H9 (cell line): ENCODE measurements at places on chromosomes 2 and 18. TPM values are rescaled to one million over a fixed set of nuclear protein-coding genes. Genes with fewer than 3 reads are reported as not detected.
A peak's percentile ranks its signal among the peaks of the same experiment; 100 is the strongest.

DNA sequence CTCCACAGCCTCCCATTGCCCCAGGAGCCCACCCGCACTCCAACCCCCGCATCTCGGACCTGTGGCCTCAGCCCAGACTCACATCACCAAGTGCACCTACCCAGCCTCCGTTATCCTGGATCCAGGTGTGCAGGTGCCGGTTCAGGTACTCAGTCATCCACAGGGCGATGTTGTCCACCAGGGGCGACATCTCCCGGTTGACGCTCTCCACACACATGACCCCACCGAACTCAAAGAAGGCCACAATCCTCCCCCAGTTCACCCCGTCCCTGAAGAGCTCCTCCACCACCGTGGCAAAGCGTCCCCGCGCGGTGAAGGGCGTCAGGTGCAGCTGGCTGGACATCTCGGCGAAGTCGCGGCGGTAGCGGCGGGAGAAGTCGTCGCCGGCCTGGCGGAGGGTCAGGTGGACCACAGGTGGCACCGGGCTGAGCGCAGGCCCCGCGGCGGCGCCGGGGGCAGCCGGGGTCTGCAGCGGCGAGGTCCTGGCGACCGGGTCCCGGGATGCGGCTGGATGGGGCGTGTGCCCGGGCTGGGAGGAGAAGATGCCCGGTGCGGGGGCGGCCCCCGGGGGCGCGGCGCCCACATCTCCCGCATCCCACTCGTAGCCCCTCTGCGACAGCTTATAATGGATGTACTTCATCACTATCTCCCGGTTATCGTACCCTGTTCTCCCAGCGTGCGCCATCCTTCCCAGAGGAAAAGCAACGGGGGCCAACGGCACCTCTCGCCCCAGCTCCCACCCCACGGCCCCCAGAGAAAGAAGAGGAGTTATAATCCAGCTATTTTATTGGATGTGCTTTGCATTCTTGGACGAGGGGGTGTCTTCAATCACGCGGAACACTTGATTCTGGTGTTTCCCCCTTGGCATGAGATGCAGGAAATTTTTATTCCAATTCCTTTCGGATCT is 1.3 kb downstream of the BCL2 start:
- peak; percentile 85 for DNase-seq

- DNase-seq, result no peak
These were observed 605.6 kb upstream of the SLC39A10 start for GRCh38 chr2:195051401-195051800.

- DNase-seq, result no peak
These were observed 14.2 kb upstream of the ANKRD44 start for GRCh38 chr2:197324801-197325200.

- DNase-seq, result no peak
These were observed 176.5 kb downstream of the FAM210A start for GRCh38 chr18:13549880-13550232.

DNA sequence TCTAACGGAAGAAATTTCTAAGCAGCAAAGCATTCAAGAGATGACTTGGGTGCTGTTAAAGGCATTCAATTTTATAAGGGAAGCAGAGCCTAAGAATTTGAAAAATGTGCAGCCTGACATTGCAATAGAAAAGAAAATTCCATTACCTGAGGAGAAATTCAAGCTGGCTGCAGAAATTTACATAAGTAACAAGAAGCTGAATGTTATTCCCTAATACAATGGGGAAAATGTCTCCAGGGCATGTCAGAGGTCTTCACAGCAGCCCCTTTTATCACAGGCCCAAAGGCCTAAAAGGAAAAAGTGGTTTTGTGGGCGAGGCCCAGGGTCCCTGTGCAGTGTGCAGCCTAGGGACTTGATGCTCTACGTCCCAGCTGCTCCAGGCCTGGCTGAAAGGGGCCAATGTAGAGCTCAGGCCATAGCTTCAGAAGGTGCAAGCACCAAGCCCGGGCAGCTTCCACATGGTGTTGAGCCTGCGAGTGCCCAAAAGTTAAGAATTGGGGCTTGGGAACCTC is 306.7 kb downstream of the RDH14 start:
- DNase-seq, result peak; percentile 25

GRCh38 chr2:177872286-177872685 is 200.3 kb downstream of the PDE11A start:
- DNase-seq, result no peak

Gene IHH
- total RNA-seq, result 0.11 TPM in 1 of 2 replicates, not detected in the other

Gene ANKRD30B
- not detected in 2 replicates for total RNA-seq

Gene EIPR1
- 27.6 and 27.8 TPM in 2 replicates for total RNA-seq

Gene MOCOS
- total RNA-seq, result 5.2 and 6.0 TPM in 2 replicates

Gene ATG4B
- total RNA-seq, result 105 and 110 TPM in 2 replicates
